Gastroesophageal sphincter (tissue), 4 donors: ENCODE measurements at places on chromosomes 11 and 22. TPM values are rescaled to one million over a fixed set of nuclear protein-coding genes. Genes with fewer than 3 reads are reported as not detected.

Gene OR52I1
- total RNA-seq = not detected

Gene SMIM35
- not detected for total RNA-seq

Gene SYT13
- 0.19 TPM for total RNA-seq

Gene TPBGL
- not detected for total RNA-seq
